Renal pelvis (tissue), 12 donors: ENCODE measurements at places on chromosomes 6 and 20.
A peak's percentile ranks its signal among the peaks of the same experiment; 100 is the strongest.

GRCh38 chr6:167571550-167571949 is 246.7 kb downstream of the TTLL2 start:
- DNase-seq: no peak

DNA sequence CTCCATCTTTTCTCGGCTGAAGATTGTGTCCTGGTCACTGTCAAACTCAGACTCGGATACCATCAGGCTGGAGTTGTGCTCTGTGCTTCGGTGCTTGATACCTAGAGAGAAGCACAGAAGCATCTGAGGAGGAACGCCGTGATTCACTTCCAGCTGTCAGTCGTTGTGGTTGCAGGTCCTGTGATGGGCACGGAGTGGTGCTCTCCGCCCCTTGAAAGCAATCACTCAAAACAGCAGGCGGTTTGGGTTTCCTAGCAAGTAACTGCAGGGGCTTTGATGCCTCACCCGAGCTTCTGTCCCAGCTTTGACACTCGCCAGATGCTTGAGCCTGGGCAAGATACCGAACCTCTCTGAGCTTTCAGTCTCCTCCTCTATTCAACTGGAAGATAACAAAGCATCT is 52.5 kb downstream of the ALDH5A1 start:
- peak; percentile 12 for DNase-seq

DNA sequence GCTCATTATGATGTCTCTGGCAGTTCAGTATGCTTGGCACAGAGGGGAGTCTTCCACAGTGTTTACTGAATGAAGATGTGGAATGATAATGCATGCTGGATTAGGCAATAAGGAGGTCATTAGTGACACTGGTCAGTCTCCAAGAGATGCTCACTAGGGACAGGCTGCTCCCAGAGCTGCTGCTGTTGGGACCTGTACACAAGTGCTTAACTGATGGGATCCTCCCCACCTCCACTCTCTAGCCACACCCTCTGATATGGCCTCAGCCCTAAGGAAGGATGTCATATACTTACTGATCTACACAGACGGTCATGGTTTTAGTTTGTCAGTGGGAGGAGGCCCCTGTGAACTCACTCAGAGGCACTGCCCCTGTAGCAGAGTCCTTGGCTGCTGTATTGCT is 73.4 kb downstream of the MYB start:
- no peak for DNase-seq

DNA sequence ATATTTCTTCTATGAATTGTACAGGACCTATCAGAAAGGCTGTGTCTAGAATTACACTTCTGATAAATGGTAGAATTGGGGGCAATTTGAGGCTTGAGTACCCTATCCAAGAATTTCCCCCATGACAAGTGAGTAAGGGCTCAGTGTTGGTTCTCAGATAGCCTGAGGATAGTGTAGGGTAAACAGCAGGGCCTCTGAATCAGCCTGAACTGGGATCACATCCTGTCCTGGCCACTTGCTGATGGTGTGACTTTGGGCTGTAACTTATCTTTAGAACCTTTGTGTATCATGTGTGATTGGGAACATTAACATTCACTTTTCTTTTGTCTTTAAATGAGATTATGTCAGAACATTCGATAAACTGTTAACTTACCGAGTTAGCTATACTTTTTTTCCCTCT is 151.0 kb downstream of the CLIC5 start:
- DNase-seq: no peak

- DNase-seq: no peak
These were observed 8.8 kb upstream of the DEF6 start for GRCh38 chr6:35288834-35289233.

DNA sequence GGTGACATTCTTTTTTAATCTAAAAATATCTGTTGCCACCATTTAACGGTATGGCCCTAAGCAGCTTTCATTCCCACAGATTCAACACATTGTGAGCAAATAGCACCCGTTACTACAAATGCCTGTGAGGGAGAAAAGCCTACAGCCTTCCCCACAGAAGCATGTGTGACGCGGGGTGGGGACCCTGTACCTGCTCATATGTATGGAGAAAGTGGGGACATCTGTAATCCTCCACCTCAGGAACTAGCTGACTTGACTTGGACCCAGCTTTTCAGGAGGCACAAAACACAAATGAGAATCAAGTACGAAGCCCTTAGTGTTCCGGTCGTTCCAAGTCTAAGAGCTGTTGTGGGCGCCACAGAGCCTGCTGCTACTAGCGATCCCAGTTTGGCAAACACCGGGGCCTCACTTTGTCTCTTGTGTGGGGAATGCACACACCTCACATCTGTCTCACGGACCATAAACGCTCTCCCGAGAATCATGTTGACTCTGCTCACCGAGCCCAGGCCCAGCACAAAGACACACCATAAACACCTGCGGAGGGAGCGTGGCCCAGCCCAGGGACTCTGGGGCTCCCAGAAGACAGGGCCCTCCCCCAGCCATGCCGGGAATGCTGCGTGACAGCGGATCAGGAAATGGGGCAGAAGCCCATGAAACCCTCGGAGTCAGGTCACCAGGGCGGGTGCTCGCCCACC is 21.6 kb downstream of the DLL1 start:
- no peak for DNase-seq

DNA sequence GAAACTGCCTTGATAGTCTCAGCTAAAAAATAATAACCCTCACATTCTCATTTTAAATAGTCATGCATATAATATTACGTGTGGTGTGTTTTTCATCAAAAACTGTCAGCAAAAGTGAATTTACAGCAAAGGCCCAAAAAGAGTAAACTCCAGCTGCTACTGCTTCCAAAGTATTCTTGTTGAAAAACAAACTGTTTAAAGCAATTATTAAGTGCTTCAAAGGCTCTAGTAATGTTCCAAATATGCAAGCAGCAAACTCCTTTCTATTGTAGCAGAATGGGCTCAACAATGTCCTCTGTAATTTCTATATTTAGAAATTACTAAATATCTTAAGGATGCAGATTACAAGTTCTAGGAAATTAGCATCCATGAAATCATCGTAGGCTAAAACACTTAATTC is 280.0 kb upstream of the TBX18 start:
- peak; percentile 12 for DNase-seq

- DNase-seq: no peak
These were observed 418.4 kb upstream of the JAG1 start for GRCh38 chr20:11092151-11092550.

GRCh38 chr6:148309301-148309700 is 33.3 kb upstream of the SASH1 start:
- DNase-seq: no peak

DNA sequence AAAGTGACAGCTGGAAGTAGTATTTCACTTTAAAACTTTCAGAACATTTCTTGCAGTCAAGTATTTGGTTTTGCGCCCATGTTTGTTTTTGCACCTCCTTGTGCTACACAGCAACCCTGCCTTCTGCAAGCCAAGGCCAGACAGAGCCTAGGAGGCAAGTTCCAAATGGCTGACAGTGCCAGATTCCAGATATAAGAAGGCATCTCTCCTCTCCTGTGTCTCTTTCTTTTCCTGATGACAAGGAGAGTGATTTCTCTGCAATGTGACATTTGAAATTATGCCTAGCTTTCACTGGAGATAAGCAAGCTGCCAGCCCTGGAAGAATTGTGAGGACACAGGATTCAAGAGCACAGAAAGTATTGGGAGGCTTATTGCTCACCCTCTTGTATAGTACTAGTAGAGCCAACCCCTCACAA is 149.1 kb upstream of the TENT5A start:
- peak; percentile 52 for DNase-seq

DNA sequence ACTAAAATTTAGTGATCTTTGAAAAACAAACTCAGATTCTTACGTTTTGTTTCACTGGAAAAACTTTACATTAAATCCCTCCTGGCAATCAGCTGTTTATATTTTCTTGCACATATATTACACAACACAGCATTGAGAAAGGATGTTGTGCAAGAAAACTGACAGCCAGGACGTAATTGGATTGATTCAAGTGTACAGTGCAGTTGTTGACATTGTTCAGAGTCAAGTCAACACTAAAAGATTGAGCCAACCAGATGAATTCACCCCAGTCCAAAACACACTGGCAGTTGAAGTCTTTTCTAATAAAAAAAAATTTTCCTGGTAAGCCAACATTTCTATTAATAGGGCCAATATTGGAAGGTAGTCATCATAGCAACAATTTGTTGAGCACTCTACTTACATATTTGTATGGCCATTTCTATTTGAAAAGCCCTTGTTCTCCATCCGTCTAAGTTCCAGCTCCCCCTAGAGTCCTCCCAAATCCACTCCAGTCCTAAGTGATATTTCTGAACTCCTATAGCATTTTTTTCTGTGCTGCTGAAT is 20.9 kb upstream of the VNN1 start:
- no peak for DNase-seq

GRCh38 chr20:25340380-25340779 is 50.3 kb downstream of the ABHD12 start:
- DNase-seq: no peak

GRCh38 chr20:63381781-63382431 is 20.8 kb upstream of the CHRNA4 start:
- DNase-seq: no peak

DNA sequence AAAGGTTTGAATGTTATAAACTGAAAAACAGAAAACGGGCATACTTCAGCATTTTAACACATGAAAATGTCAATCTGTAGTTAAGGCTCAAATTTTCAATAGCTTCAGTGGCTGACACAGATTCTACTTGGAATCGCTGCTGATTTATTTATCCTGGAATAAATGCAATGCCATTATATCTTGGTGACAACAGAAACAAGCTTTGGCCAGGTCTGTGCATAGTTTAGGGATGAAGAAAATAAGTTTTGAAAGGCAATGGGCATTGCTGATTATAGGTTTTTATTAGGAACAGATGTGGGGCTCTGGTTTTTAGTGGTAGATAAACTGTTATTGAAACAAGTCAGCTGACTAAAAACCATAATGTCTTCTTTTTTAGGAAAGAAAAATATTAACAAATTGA is 96.8 kb upstream of the SOX4 start:
- DNase-seq: no peak

DNA sequence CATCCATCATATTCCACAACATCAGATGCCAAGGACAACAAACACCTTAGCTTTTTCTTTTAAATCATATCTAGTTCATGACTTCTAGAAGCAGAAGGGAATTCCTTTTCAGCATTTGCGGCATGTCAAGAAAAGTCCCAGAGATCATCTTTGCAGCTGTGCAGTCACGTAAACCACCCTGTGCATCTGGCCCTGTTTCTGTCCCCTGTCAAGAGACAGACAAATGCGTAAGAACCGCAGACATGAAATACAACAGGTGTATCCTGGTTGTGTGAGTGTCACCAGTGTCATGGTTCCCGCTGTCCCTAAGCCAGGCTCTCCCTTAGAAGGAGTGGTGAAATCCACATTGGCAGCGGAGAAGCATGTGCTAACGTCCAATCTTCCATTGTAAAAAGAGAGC is 28.1 kb downstream of the LY86 start:
- no peak for DNase-seq

DNA sequence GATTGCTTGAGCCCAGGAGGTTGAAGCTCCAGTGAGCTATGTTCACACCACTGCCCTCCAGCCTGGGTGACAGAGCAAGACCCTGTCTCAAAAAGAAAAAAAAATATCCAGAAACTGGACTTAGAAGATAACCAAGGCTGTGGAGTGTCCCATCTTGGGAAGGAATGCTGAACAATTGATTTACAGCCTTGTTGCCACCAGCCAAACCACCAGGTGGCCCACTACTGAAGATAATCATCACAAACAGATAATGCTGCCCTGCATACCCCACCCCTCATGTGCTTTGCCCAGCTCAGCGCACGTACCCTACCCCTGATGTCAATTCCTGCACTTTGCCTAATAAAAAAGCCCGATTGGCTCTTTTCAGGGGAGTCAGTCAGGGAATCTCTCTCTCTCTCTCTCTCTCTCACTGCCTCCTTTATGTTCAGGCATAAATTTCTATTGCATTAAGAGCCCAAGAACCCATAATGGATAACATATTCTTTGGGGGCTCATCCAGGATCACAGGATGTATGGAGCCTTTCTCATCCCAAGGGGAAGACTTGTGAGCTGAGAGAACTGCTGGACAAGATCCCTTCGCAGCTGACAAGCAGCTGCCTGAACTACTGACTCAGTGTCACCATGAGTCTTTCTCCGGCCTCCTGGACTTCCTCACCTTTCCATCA is 166.4 kb downstream of the CD24 start:
- DNase-seq: no peak

DNA sequence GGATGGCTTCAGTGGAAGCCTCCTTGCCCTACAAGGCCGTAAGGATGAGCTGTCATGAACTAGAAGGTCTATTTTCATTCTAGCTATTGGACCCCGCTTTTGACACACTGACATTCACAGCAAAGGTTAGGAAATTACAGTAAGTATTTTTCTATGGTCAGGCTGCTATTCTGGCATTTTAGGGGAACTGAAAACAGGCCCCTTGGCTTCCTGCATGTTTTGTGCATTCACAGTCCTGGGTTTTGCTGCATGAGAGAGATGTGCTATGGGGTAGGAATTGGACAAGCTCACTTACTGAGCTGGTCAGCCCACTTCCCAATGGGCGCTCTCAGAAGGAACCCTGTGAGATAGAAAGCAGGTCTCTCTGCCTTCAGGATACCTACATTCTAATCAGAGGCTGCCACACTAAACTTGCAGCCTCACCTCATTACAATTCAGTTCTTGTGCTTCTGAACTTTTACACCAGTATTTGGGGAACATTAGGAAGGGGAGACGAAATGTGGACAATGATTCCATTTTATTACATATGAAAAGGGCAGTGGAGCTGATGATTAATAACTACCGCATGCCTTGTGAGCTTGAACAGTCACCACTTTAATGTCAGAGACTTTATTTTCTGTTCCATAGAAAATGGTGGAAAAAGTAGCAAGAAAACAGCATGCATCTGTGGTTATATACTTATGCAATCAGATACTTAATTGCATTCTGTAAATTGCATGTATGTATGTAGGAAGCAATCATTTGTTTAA is 86.6 kb upstream of the TAB2 start:
- DNase-seq: no peak

- DNase-seq: no peak
These were observed 473.5 kb upstream of the SPTLC3 start for GRCh38 chr20:12535316-12535715.

DNA sequence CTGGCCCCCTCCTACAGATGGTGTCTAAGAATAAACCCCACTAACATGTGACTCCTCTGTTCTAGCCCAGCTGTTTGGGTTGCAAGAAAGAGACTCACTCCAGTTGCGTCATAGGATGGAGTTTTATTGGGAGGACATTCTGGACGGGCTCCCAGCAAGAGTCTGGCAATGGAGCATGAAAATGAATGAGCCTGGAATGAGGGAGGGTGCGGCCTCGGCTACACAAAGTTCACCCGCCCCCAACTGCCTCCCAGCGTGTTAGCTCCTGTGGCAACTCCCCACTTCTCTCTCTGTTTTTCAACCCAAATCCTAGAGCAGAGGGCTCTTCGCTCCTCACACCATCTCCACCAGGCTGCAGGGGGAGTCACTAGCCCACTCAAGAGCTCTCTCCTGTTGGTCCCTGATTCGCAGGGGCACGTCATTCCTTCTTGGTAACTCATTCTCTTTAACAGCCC is 5.1 kb upstream of the ADAM33 start:
- peak; percentile 88 for DNase-seq

DNA sequence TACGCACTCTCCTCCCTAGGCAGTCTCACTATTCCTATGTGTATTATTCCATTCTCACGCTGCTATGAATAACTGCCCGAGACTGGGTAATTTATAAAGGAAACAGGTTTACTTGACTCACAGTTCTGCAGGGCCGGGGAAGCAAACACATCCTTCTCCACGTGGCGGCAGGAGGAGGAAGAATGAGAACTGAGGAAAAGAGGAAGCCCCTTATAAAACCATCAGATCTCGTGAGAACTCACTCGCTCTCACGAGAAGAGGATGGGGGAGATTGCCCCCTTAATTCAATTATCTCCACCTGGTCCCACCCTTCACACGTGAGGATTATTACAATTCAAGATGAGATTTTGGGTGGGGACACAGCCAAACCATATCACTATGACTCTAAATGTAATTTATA is 61.9 kb downstream of the ECT2L start:
- DNase-seq: no peak

GRCh38 chr20:6525447-6526303 is 241.8 kb upstream of the BMP2 start:
- DNase-seq: no peak
